ENCODE measurements at places on chromosomes 12 and 14. TPM values are rescaled to one million over a fixed set of nuclear protein-coding genes. Genes with fewer than 3 reads are reported as not detected.

- H3K36me3 ChIP-seq: peaks cover 22% of the 10 kb centered on the region
- no peak for DNase-seq
- peaks cover 47% of the 10 kb centered on the region for H3K4me1 ChIP-seq
- no peaks in the 10 kb centered on the region for H3K27me3 ChIP-seq
- no peak overlapping the region for H3K27ac ChIP-seq
Measured at GRCh38 chr12:57000393-57000792, 6.0 kb downstream of the ZBTB39 start.

- DNase-seq: no peak
- H3K4me3 ChIP-seq: peak overlapping the region; percentile 80
- peak overlapping the region; percentile 40 for H3K27ac ChIP-seq
Measured at GRCh38 chr12:27332407-27332713, 276 bp upstream of the BMAL2 start.

- peaks cover 11% of the 10 kb centered on the region for H3K4me1 ChIP-seq
- H3K27me3 ChIP-seq: no peaks in the 10 kb centered on the region
- peaks cover 10% of the 10 kb centered on the region for H3K36me3 ChIP-seq
Measured at GRCh38 chr12:75361408-75361807, 26.9 kb downstream of the GLIPR1L1 start.

- no peak for DNase-seq
- no peak overlapping the region for H3K4me3 ChIP-seq
- no peaks in the 10 kb centered on the region for H3K4me1 ChIP-seq
Measured at GRCh38 chr12:10811883-10812536, 2.0 kb upstream of the TAS2R9 start.

GRCh38 chr14:89088530-89088929 lies 264.1 kb downstream of the TTC8 start:
- H3K36me3 ChIP-seq: no peaks in the 10 kb centered on the region
- no peak overlapping the region for H3K27ac ChIP-seq
- DNase-seq: no peak
- no peaks in the 10 kb centered on the region for H3K4me1 ChIP-seq
- H3K27me3 ChIP-seq: no peaks in the 10 kb centered on the region

DNA sequence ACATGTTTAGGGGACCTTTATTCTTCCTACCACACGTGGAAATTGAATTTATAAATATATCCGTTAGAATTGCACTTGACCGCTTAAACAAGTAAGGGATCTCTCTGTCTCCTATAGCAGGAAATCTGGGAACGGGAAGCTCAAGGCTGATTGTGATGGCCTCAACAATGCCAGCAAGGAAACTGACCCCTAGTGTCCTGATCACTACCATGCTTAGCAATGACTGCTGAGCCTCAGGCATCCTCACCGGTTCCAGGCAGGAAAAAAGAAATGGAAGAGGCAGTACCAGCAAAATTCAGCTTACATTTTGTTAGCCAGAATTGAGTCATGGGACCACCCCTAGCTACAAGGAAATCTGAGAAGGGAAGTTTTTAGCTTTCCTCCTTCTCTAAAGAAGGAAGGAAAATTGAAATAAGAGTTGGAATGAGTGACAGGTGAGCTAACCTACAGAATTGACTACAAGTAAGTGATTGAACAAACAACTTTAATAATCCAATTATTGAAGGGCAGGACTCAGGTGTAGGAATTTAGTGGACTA lies 43.9 kb upstream of the AMN1 start:
- H3K36me3 ChIP-seq: peaks cover 3% of the 10 kb centered on the region
- no peak for DNase-seq
- H3K27ac ChIP-seq: no peak overlapping the region
- no peaks in the 10 kb centered on the region for H3K27me3 ChIP-seq

DNA sequence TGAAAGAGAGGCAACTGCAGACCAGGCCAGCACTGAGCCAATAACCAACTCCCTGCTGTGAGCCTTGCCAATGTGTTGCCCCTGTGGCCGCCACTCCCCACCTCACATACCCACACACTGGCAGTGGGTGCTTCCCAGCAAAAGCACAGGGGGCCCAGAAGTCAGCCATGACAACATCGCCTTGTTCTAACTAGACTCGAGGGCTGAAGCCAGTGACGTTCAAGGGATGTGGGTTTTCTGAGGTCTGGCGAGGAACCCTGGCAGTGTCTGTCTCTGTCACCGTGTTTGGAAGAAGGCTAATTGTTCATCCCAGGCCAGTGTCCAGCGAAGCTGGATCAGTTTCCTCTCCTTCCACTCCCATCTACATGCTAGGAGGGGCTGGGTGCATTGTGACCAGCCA lies 311.8 kb upstream of the AMIGO2 start:
- H3K4me1 ChIP-seq: peaks cover 82% of the 10 kb centered on the region
- H3K4me3 ChIP-seq: peak overlapping the region; percentile 80
- no peaks in the 10 kb centered on the region for H3K27me3 ChIP-seq
- peak; percentile 81 for DNase-seq
- H3K27ac ChIP-seq: peak overlapping the region; percentile 100
- peaks cover 58% of the 10 kb centered on the region for H3K36me3 ChIP-seq

DNA sequence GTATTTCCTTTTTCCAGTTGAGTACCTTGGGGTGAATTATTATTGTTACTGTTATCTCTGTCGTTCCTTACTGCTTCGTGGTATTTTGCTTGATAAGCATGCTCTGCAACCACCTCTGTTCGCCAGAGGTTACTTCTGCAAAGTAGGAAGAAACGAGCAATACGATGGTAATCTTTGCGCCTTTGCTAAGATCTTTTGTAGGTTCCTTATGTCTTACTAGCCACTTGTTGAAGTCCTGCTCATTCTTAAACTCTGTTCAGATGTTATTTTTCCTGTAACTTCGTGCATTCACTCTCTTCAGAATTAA lies 729 bp upstream of the M6PR start:
- H3K4me3 ChIP-seq: peak overlapping the region; percentile 100
- H3K36me3 ChIP-seq: peaks cover 53% of the 10 kb centered on the region
- no peaks in the 10 kb centered on the region for H3K27me3 ChIP-seq
- peak overlapping the region; percentile 98 for H3K27ac ChIP-seq
- DNase-seq: no peak

DNA sequence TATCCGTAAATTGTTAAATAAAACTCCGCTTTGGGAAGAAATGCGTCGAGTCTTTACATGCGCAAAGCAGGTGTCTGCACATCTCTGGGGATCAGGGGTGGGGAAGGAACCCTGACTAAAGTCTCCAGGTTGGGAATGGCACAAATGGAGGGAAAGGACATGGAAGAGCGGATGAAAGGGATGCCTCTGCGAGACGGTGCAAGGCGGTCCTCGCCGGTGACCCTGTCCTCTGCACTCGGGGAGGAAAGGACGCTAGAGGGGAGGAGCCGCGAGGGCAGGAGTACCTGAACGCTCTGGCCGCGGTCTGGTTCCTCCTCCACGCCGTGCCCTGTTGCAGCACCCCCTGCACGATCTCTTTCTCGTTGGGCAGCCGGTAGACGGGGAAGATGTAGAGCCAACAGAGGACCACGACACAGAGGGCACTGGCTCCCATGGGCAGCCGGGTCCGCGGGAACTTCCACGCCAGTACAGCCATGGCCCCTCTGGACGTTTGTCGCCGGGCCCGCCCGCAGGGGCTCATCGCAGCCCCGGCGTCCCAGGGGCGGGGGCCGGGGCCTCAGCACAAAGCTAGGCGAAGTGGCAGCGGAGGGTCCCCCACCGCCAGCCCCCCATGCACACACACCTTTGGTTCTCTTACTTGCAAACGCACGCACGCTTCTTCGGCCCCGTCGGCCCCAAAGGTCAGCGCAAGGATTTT lies 646 bp downstream of the ST8SIA1 start:
- no peak overlapping the region for H3K27ac ChIP-seq
- peaks cover 18% of the 10 kb centered on the region for H3K4me1 ChIP-seq
- H3K4me3 ChIP-seq: peak overlapping the region; percentile 86

DNA sequence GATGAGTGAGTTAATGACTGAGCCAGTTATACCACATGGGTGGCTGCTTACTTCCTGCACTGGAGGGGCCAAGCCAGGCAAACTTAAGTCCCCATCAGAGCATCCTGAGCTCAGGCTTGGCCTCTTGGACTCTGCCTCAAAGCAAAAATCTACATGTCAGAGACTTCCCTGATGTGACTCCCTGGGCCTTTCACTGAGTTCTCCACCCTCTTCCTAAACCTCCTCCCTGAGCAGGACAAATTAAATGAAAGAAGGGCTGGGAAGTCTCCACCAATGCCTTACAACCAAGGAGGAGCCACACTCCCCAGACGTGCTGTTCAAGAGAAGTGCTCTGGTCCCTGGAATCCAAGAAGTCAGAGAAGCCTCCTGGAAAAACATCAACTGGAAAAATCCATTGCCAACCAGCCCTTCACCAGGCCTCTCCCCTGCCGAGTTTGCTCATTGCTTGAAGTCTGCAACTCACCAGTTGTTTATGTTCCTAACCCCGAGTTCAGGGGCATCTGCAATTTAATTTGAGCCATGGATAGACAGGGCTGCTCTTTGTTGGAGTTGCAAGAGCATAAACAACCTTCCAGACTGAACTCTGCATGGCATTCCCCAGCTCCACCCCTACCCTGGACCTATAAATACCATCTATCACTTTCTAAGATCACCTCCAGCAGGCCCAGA lies 160.5 kb downstream of the ANO2 start:
- H3K4me1 ChIP-seq: no peaks in the 10 kb centered on the region
- no peak overlapping the region for H3K27ac ChIP-seq
- H3K36me3 ChIP-seq: no peaks in the 10 kb centered on the region
- no peak for DNase-seq
- H3K4me3 ChIP-seq: no peak overlapping the region
- no peaks in the 10 kb centered on the region for H3K27me3 ChIP-seq

DNA sequence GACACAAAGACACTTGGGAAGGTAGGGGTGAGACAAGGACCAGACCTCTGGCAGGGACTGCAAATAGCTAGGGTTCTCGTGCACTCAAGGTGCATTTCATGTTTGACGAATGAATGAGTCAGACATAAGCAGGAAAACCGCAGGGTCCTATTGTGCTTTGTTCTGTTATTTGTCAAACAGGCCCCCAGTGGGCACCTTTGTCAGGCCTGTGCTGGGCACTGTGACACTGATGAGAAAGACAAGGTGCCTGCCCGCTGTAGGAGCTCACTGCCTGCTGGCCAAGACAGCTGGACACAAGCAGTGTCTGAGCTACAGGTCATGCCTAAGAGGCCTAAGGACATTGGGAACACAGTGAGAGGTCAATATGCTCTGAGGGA lies 2.3 kb downstream of the OTUB2 start:
- peaks cover 4% of the 10 kb centered on the region for H3K4me1 ChIP-seq
- H3K27me3 ChIP-seq: peaks cover 4% of the 10 kb centered on the region
- no peak overlapping the region for H3K4me3 ChIP-seq
- no peak overlapping the region for H3K27ac ChIP-seq
- DNase-seq: no peak

ESRRB gene
- not detected for total RNA-seq

CLEC4E gene
- not detected for total RNA-seq

STAC3 gene
- total RNA-seq: 2.6 TPM

CABP1 gene
- total RNA-seq: 2.0 TPM

Data from activated naive CD8-positive, alpha-beta T cell treated with anti-CD3 and anti-CD28 coated beads for 36 hours (primary cell).